ENCODE measurements at places on chromosomes 6 and 20. TPM values are rescaled to one million over a fixed set of nuclear protein-coding genes. Genes with fewer than 3 reads are reported as not detected.

The RIN2 gene
- total RNA-seq, result 9.3 TPM

The SH3BGRL2 gene
- total RNA-seq, result 16.5 TPM

The NOTCH4 gene
- 4.4 TPM for total RNA-seq

The FGD2 gene
- total RNA-seq, result 2.2 TPM

Measured in temporal lobe (tissue), 4 donors.